ENCODE measurements at places on chromosomes 16 and 17. TPM values are rescaled to one million over a fixed set of nuclear protein-coding genes. Genes with fewer than 3 reads are reported as not detected.

- DNase-seq, result no peak
These were observed 92.7 kb downstream of the WSCD1 start for GRCh38 chr17:6162892-6163291.

DNA sequence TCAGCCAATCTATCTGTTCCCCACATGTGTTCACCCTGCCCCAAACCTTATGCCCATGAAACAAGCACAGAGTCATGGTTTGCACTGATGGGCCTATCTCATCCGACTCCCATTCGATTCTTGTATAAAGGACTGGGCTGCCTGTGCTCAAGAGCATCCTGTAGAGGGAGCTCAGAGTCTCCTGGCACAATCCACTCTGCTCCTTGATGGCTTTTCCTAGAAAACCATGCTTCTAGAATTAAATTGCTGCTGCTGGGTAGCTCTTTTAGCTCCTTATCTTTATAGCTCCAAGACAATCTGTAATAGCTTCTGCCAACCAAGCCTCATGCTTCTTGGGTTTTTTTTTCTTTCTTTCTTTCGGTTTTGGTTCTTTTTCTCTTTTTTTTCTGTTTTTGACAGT lies 9.7 kb downstream of the ZNF19 start:
- no peak for DNase-seq

- no peak for DNase-seq
These were observed 20.6 kb downstream of the GLYR1 start for GRCh38 chr16:4826526-4826925.

DNA sequence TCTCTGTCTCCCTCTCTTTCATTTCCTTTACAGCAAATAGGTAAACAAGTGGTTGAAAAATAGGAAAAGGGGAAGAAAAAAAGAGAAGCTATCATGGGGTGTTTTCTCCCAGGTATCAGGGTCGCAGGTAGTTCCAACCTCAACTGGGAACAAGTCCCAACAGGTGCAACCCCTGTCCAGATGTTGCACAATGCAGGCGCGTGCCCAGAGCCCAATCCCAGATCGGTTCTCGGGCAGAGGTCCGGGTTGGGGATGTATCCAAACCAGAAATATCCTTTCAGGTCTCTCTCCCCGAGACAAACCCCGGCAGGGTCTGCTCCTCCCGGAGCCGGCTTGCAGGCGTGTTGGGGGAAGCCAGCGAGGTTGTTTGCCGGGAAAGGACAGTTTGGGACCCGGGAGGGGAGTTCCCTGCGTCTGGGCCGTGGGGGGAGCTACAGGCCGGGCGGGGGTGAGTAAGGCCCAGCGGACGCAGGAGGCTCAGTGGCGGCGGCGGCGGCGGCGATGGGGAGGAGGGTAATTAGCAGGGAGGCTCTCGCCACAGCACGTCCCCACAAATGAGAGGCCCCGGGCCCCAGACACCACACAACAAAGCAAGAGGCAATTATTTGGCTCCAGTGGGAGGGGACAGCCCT lies 21.2 kb upstream of the SP6 start:
- no peak for DNase-seq

GRCh38 chr17:80475910-80476876 lies at the start of gene NPTX1:
TSS of gene NPTX1 (minus strand) at chr17:80476607. CDS start at chr17:80476446, 161 bp downstream.
- no peak for DNase-seq

- DNase-seq, result no peak
These were observed 3.8 kb downstream of the TNFSF12 start for GRCh38 chr17:7552621-7553051.

- no peak for DNase-seq
These were observed 1.2 kb downstream of the GPR142 start for GRCh38 chr17:74368341-74369081.

GRCh38 chr16:75208242-75208825 lies 1.4 kb upstream of the CTRB2 start:
- DNase-seq, result no peak

DNA sequence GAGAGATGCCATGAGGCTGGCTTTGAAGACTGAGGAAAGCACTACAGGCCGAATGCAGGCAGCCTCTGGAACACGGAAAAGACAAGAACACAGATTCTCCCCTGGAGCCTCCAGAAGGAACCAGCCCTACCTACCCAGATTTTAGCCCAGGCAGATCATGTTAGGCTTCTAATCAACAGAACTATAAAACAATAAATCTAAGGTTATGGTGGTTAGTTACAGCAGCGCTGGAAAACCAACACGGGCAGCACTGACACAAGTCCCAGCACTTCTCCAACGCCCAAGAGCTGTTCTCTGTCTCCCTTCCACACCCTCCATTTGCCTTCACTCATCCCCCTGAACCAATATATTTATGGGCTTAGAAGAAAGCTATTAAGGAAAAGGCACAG lies 7.5 kb downstream of the ANKRD11 start:
- no peak for DNase-seq

DNA sequence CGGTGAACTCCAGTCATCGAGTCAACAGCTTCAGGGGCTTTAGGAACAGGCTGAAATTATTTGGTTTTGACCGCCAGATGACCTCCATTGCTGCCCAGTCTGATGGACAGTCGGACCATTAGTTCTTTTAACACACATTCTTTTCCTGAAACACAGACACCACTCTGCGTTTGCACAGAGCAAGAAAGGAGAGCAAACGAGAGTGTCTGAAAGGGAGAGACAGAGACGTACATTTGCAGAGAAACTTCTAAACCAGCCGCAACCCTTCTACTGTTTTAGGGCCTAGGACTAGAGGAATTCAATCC lies 156.1 kb downstream of the SNX11 start:
- no peak for DNase-seq

GRCh38 chr16:67549240-67549639 lies 13.1 kb upstream of the CTCF start:
- no peak for DNase-seq

GRCh38 chr17:18319604-18320256 lies 4.6 kb downstream of the SMCR8 start:
- no peak for DNase-seq

- DNase-seq, result no peak
These were observed 203.3 kb downstream of the CYLD start for GRCh38 chr16:50945171-50945570.

DNA sequence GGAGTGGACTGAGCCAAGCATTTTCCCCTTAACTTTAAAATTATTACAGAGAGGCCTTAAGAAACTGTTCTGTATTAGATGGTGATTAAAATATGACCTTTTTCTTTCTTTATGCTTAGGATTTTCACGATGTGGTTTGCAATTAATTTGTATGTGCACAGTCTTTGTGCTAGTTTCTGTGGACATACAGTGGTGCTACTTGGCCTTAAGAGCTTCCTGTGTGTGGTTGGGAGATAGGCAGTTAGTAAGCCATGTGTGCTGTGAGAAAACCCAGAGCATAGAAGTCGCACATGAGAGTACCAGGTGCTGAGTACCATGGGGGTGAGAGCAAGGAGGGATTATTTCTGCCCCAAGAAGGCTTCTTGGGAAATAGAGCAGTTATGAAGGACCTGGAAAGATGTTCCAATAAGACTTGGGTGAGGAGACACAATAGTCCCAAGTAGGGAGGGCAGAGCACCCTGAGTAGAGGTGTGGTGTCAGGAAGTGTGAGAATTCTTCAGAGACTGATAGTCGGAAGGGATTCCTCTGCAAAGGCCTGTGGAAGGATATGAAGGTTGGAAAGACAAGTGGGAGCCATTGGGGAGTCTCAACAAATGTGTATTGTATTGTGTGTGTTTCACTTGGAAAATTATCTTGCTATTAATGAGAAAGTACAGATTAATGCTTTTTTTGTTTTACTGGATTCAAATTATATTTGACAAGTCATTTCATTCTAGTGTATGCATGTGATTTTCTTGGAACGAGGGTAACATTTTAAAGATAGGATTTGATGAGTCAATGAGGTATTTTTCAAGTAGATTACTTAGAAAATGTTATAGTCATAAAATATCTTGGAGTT lies 239.9 kb downstream of the PRKCA start:
- no peak for DNase-seq

DNA sequence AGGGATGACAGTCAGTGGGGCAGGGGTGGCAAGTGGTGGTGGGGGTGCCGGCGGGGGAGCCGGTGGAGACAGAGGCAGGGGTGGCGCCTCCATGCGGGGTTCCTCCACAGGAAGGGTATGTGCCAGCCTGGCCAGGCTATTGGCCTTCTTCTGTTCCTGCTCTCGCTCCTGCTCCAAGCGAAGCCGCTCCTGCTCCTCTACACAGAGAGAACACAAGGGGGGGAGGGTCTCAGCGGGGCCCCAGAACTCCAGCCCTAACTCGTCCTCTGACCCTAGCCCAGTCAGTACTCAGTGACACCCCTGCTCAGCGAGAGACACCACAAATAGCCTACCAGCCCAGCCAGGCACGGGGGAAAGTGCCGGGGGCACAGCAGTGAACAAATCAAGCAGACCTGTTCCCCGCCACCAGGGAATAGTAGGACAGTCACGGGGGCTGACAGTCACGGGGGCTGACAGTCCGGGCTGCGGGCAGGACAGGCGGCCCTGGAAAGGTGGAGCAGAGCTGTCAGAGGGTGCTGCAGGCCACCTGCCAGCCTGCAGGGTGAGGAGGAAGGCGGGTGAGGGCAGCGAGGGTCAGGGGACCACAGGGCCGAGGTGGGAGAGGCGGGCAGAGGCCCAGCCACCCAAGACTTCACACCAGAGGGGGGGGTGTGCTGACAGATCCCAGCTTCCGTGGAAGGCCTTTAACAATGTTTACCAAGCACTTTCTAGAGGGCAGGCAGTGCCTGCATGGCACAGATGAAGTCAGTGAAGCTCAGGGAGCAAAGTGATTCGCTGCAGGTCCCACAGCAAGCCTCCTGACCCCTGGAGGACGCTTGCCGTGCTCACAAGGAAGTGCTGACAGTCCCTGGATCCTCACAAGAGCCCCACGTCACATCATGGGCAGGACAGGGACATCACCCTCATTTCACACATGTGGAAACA lies 5.3 kb downstream of the MNT start:
- no peak for DNase-seq

DNA sequence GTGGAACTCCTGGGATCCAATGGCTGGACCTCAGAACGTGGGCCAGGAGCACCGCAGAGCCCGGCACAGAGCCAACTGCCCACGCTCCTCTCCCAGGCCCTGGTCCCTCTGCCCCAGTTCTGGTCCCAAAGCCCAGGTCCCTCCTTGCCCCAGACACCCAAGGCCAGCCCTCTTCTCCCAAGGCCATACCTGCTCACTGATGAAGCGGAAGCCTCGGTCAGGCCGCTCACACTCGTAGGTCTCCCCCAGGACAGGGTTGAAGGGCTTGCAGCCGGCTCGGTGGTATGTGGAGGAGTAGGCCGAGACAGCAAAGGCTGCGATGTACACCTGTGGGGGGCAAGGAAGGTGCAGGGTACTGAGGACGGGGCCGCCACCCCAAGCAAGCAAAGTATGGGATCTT lies 8.5 kb downstream of the OSBPL7 start:
- DNase-seq, result no peak

DNA sequence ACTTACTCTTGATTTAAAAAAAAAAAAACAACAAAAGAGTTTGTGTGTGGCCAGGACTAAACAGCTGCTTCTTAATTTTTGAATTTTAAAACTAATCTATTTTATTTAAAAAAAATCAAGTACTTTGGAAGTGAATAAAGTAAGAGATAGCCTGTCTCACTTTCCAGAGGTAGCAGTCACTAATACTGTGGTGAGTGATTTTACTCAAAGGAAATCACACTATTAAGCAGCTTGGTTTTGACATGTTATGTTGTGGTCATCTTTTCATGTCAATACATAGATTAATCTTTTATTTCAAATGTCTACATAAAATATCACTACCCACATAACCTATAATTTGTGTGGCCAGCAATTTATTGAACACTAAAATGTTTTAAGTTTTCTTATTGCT lies 102.2 kb upstream of the HLF start:
- no peak for DNase-seq

DNA sequence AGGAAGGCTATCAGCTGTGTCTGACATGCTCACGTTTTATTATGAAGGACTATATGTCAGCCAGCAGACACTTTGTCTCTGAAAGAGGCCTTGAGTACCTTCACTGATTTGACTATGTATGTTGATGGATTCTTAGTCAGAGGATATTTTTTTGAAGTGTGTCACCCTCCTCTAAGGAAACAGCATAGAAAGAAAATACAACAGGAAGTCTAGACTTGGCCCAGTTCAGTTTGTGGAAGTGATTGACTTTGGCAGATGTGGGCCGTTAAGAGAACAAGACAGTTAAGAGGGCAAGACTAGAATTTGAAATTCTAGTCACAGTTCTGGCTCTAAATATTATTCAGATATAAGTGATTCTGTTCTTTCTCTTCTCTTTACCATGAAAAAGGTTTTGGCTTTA lies 471.5 kb downstream of the CDH8 start:
- DNase-seq, result no peak

- DNase-seq, result no peak
These were observed 3.8 kb upstream of the ROGDI start for GRCh38 chr16:4806280-4806679.

- DNase-seq, result no peak
These were observed 26.1 kb downstream of the PLXDC1 start for GRCh38 chr17:39125143-39125875.

GRCh38 chr16:5073279-5073629 lies 1.6 kb downstream of the ALG1 start:
- no peak for DNase-seq

DNA sequence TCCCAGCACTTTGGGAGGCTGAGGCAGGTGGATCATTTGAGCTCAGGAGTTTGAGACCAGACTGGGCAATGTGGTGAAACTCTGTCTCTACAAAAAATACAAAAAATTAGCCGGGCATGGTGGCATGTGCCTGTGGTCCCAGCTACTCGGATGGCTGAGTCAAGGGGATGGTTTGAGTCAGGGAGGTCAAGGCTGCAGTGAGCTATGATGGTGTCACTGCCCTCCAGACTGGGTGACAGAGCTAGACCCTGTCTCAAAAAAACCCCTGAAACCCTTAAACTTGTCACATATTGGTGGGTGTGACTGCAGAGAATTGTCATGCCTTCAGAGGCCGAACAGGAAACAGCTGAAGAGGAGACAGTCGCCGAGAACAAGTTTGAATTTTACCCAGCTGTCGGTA lies 13.4 kb downstream of the RPTOR start:
- DNase-seq, result no peak

GRCh38 chr17:4751932-4752331 lies 12.2 kb upstream of the CXCL16 start:
- DNase-seq, result no peak

- no peak for DNase-seq
These were observed at the start of gene SIRT7 for GRCh38 chr17:81917565-81918332. TSS of gene SIRT7 (minus strand) at chr17:81918176. CDS start at chr17:81918131, 45 bp downstream.

- peak; percentile 27 for DNase-seq
These were observed 30.8 kb downstream of the HLF start for GRCh38 chr17:55295411-55296170.

DNA sequence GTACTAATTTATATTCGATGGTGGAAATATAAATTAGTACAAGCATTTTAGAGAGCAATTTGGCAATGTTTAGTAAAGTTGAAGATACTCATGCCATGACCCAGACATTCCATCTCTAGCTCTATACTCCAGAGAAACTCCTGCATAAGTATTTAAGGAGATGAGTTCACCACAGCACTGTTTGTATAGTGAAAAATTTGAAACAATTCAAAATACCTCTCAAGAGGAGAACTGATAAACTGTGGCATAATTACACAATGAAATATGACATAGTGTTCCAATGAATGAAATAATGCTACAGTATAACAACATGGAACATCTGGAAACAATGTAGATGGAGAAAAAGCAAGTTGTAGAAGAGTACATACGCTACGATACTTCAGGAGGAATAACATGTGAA lies 48.6 kb upstream of the IRX3 start:
- DNase-seq, result no peak

The CRAMP1 gene
- 18.4 TPM for total RNA-seq

The SEPTIN12 gene
- not detected for total RNA-seq

The KCNG4 gene
- not detected for total RNA-seq

The FAM20A gene
- not detected for total RNA-seq

The TSPOAP1 gene
- total RNA-seq, result 0.05 TPM

The ERAL1 gene
- total RNA-seq, result 49.2 TPM

The CDRT15L2 gene
- not detected for total RNA-seq

The LRRC36 gene
- 1.4 TPM for total RNA-seq

The EXOC7 gene
- 81.0 TPM for total RNA-seq

The EZH1 gene
- total RNA-seq, result 20.0 TPM

The PIEZO1 gene
- total RNA-seq, result 466 TPM

All from glomerular endothelial cell (primary cell).